ENCODE measurements at places on chromosomes 4 and X.

- DNase-seq, result no peak
Observed at GRCh38 chr4:183272384-183272783, 47.7 kb downstream of the CLDN22 start.

- DNase-seq, result no peak
Observed at GRCh38 chr4:55323375-55323774, 22.7 kb upstream of the SRD5A3 start.

GRCh38 chr4:66956852-66957251, 588.5 kb downstream of the CENPC start:
- no peak for DNase-seq

- no peak for DNase-seq
Observed at GRCh38 chr4:40193578-40193977, 3.3 kb upstream of the RHOH start.

DNA sequence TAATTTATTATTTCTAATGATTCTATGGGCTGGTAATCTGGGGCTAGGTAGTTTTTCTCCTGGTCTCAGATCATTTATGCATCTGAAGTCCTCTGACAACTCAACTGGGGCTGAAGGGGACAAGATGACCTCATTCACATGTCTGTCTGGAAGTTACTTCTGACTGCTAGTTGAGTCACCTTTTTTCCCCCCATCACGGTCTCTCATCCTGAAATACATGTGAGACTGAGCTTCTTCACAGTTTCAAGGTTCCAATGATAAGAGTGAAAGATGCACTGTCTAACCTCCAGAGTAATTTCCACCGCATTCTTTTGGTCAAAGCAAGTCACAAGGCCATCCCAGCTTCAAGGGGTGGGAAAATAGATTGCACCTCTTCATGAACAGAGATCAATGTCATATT, 356.7 kb upstream of the RPS6KA3 start:
- DNase-seq, result no peak

- DNase-seq, result no peak
Observed at GRCh38 chrX:23103546-23103945, 103.8 kb downstream of the DDX53 start.

DNA sequence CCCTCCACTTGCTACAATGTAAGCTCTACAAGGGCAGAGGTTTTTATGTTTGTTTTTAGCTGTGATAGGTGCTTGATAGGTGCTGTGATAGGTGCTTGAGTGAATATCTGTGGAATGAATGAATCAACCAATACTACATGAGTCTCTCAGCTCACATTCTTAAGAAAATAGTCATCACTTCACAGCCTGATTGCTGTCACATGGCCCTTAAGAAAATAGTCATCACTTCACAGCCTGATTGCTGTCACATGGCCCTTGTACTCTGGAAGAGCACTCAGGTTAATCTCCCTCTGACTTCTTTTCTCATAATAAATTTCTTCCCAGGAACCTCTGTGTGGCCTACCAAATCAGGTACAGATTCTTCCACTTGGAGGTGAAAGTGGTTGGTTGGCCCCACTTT, 335.2 kb downstream of the TENM3 start:
- DNase-seq, result no peak

GRCh38 chr4:16199093-16199492, 27.2 kb downstream of the TAPT1 start:
- no peak for DNase-seq

GRCh38 chr4:174657472-174657871, 135.2 kb upstream of the HPGD start:
- DNase-seq, result no peak

- DNase-seq, result no peak
Observed at GRCh38 chr4:165537028-165537648, 158.3 kb downstream of the CPE start.

GRCh38 chrX:15870310-15870709, 15.7 kb upstream of the AP1S2 start:
- no peak for DNase-seq

- DNase-seq, result no peak
Observed at GRCh38 chr4:5825321-5826041, 67.4 kb downstream of the CRMP1 start.

DNA sequence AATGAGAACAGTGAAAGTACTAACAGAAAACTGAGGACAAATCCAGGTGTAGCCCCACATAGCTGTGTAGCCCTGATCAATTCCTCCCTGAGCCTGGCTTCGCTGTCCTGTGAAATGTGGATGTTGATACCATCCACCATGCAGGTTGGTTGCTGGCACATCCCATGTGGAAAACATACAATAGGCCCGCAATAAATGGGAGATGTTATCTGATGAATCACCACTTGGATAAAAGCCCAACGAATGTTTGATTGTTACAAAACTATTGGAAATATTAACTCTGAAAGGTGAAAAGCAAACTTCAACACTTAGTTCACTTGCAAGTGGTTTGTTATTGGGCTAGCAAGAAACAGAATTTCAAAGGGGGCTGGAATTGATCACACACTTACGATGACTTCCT, 186.3 kb upstream of the FTHL17 start:
- DNase-seq, result no peak

DNA sequence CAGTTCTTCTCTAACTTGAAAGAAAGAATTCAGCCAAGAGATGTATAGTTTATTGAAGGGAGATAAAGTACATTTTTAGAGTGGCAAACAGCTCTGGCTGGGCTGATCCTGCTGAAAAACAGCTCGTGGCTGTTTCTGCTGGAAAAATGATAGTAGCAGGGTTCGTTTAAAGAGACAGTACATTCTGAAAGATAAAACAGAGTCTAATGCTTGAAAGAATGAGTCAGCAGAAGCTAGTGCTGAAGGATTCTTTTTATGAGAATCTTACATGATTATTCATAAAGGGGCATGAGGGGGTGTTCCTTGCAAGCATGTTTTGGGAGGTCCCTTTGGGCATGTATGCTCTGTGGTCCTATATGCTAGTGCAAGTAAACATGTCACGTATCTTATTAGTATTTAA, 790.0 kb downstream of the PCDH18 start:
- DNase-seq, result no peak

DNA sequence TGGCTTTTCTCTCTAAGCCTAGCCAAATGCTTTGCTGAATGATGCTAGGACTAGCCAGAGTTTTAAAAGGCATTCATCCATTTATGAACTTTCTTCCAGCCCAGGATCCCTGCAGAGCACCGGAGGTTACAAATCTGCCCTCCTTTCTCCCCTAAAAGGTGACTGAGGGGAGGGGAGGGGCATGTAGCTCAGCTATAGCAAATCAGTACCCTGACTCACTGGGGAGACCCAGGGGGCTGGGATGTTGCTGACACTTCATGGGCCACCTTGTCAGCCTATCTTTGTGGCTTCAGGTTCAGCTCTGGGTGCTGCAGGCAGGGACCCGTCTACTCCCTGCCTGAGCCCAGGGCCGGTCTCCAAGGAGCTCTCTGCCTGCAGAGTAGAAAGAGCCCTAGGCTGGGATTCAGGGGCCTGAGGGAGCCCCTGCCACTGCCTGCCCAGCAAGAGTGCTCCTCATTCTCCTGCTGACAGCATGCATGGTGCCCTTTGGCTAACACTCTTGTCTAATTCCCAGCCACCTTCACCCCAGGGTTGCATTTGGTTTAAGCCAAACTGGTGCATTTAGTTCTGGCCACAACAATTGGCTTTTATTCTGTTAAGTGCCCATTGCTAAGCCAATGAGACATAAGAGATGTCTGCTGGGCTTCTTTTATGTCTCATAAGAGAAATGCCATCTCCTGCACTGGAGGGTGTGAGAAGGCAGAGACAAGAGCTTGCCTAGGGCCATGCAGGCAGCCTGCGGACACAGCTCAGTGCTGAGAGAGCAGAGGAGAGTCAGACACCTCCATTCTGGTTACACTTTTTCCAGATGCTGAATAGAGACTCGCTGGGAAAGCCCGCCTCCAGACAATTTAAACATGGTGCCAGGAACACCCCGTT, 11.9 kb upstream of the UBA6 start:
- DNase-seq, result no peak

GRCh38 chr4:79207281-79207680, 118.6 kb downstream of the NAA11 start:
- DNase-seq, result no peak

DNA sequence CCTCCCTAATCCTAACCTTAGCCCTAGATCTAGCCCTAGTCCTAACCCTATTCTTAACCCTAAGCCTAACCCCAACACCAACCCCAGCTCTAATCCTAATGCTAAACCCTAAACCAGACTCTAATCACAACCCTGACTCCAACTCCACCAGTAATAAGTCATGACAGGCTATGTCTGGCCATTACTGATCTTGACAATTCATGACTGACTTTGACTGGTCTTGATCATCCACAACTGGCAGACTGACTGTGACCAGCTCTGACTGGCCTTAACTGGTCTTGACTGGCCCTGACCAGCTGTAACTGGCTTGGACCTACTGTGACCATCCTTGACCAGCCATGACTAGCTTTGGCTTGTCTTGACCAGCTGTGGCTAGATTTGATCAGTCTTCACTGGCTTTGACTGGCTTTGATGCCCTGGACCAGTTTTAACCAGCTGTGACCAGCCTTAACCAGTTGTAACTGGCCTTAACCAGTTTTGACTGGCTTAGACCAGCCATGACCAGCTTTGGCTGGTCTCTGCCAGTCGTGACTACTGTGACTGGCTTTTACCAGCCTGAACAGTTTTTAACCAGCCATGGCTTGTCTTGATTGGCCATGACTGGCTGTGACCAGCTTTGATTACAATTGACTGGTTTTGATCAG, 68.4 kb downstream of the RLIM start:
- no peak for DNase-seq

- DNase-seq, result no peak
Observed at GRCh38 chr4:123102897-123103471, 180.6 kb upstream of the NUDT6 start.

GRCh38 chr4:89482251-89482650, 174.7 kb upstream of the GPRIN3 start:
- DNase-seq, result no peak

DNA sequence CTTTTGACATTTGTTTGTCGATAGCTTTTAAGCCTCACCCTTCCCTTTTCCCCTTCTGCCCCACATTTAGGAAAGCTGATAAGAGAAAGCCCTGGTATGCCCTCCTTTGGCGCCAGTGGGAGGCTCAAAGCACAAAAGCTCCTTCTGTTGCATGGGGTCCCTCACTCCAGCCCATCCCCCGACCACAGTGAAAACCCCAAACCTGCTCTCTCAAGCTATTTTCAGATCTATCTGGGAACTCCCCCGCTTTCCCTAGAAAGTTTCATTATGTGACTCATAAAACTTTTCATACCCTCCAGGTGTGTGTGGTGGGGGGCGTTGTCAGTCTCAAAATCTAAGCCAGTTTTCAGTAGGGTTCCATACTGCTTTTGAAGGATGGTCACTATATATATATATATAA, 259.0 kb upstream of the PCDH7 start:
- no peak for DNase-seq

DNA sequence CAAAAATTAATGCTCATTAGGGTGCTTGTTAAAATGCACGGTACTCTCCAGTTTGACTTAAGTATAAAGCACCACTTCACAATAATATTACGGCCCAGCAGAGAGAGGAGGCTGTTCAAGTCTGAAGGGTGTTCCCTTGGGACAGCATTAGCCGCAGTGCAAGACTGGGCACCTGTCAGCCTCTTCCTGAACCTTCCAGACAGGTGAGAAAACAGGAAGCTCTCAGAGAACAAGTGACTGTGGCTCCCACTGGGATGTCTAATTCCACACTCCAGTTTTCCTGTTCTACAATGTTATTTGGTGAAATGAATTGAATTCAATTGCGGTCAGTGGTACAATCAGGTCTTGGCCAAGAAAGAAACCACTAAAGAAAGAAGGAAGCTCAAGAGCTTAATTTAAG, 414.4 kb downstream of the SMARCA1 start:
- DNase-seq, result no peak

DNA sequence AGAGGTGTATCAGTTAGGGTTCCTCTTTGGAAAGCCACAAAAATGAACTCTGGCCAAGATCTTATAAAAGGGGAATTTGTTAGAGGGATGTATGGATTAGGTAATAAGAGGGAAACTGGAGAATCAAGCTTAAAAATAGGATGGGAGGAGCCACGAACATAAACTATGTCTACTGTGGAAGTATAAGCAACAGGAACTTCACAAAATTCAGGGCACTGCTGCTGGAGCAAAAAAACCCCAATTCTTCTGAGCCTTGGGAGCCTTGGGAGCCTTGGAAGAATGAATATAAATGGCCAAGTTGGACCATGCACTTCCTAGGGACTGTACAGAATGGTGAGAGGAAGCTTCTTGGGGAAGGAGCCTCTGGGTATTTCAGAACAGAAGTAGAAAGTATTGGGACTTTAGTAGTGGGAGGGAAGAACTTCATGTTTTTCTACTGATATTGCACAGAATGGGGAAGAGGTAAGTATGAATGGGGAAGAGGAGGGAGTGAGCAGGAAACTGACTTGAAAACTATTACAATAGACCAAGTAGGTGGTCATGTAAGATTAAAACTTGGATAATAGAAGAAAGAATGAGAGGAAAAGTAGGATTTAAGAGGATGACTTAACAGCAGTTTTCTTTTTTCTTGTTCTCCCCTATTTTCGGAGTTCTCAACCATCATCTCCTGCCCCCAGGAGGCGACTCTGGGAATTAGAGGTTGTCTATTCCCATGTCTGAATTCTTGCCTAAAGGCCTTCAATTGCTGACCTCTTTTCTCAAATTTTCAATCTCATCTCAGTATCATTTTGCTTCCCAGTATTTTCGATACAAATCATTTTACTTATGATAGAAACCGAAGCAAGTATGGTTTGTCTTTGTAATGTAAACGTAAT, 44.4 kb upstream of the TAPT1 start:
- DNase-seq, result no peak

GRCh38 chr4:27101126-27101525, 240.5 kb downstream of the STIM2 start:
- DNase-seq, result no peak

DNA sequence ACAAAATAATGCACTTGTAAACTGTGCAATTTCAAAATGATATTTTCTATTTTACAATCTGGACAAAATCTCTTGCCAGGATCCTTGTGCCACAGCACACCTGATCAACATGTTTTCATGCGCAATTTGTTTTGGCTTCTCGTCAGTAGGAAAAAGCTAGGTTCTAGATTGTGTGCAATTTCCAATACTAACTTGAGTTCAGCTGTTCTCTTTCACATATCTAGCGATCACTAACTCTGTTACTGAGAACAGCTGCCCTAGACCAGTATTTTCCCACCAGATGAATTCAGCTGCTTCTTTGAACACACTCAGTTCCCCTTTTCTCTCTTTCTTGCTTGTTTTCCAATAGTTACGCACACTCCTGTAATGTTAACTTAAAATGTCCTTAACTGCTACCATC, 131.2 kb downstream of the MAGEB5 start:
- DNase-seq, result no peak

DNA sequence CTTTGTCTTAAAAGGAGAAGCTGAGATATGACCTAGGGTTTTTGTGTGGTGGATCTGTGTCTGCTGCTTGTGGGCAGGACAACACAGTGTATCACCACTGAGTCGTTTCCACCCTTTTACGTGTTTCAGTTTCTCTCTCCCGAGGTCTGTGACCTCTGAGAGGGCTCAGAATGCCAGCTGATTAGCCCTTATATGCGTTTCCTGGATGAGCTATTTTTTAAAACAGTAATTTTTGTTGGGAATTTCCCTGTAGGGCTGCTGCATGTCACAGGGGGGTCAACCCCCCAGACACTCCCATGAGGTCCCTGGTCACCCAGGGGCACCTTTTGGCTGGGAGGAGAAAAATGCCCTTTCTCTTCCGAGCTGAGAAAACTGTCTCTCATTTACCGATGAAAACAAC, 170.4 kb upstream of the CASK start:
- no peak for DNase-seq
